ENCODE measurements at places on chromosomes 13 and 19. TPM values are rescaled to one million over a fixed set of nuclear protein-coding genes. Genes with fewer than 3 reads are reported as not detected.

FFAR3 gene
- not detected for total RNA-seq

ZNF681 gene
- 0.26 TPM for total RNA-seq

ZNF234 gene
- 8.3 TPM for total RNA-seq

LILRA6 gene
- total RNA-seq = not detected

RUBCNL gene
- not detected for total RNA-seq

FAM216B gene
- not detected for total RNA-seq

Measured in pulmonary artery endothelial cell (primary cell).